ENCODE measurements at places on chromosomes 2 and 18.

DNA sequence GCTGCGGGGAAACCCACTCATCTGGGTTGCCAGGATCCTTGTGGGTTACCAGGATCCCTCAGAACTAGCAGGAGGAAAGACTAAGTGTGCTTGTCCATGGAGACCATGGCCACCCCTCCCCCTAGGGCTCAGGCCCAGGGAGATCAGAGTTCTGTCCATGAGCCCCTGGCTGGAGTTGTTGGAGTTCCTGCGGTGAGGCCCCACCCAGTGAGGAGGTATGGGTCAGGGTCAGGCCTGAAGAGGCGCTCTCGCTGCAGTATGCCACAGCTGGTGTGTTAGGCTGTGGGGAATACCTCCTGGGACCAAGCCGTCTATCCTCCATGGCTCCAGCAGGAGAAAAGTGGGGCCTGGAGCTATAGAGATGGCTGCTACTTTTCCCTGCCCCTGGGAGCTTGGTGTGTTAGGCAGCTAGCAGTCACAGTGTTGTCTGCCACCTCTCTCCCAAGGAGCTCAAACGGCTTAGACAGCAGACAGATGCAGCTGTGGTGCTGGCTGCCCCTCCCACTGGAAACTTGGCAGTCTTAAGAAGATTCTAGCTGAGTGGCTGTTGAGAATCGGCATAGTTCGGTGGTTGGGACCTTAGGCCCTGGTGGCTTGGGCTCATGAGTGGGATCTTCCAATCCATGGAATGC lies 240.3 kb upstream of the CELF4 start:
- no peak for DNase-seq

DNA sequence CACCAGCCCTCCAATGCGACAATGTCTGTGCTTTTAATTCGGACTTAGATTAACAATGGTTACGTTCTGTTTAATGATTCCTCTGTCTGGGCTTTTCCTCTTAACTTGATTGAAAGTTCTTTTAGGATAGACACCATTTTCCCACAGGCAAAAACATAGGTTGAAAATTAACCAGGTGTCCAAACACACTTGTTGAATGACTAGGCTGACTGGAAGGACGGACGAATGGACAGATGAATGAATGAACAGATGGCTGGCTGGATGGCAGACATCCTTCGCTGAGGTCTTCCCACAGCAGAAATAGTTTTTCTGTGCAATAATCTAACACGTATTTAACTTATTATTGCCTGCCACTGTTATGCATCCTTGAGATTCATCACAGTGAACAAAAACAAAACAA lies 298.8 kb downstream of the SRBD1 start:
- DNase-seq, result no peak

- no peak for DNase-seq
Measured at GRCh38 chr2:222776792-222777191, 84.0 kb upstream of the ACSL3 start.

- peak; percentile 58 for DNase-seq
Measured at GRCh38 chr2:202588647-202589581, 45.9 kb upstream of the FAM117B start.

DNA sequence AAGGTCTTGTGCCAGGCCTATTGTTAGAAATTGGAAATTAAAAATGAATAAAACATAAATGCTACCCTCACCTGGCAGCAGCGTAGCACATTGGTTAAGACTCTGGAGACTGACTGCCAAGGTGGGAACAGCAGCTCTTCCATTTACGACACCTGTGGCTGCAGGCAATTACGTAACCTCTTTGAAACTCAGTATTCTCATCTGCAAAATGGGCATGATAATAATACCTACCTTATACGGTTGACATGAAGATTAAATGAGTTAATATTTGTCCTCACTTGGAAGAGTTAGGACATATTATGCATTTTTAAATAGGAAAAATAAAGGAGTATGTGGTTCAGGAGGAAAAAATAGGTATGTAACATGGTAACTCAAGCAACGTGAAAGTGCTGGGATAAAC lies 279.3 kb upstream of the NCKAP5 start:
- no peak for DNase-seq

GRCh38 chr2:30688956-30689401 lies 118.3 kb downstream of the CAPN13 start:
- DNase-seq, result no peak

DNA sequence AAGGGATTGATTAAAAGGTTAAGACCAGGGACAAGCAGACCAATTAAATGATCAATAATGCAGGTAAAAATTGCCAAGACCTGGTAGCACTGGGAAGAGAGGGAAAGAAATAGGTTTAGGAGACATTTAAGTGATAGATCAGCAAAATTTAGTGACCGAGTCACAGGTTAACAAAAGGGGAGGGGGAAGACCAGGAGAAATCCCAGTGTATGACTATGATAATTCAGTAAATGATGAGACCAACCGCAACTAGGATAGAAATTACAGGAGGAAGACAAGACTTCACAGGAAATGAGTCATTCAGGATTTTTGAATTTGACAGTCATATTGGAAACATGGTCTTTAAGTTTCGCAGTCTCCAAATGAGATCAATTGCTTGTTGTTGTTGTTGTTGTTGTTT lies 62.9 kb downstream of the COBLL1 start:
- DNase-seq, result no peak

GRCh38 chr18:905948-906415 lies 1.3 kb downstream of the ADCYAP1 start:
- no peak for DNase-seq

- DNase-seq, result no peak
Measured at GRCh38 chr2:86672027-86672545, 48.0 kb upstream of the RMND5A start.

- no peak for DNase-seq
Measured at GRCh38 chr2:26345283-26345544, 729 bp upstream of the SELENOI start.

GRCh38 chr2:46885376-46885775 lies 30.2 kb downstream of the MCFD2 start:
- DNase-seq, result no peak

- DNase-seq, result no peak
Measured at GRCh38 chr18:3840766-3841165, 390.8 kb downstream of the TGIF1 start.

- DNase-seq, result no peak
Measured at GRCh38 chr18:297936-298335, 30.1 kb upstream of the THOC1 start.

DNA sequence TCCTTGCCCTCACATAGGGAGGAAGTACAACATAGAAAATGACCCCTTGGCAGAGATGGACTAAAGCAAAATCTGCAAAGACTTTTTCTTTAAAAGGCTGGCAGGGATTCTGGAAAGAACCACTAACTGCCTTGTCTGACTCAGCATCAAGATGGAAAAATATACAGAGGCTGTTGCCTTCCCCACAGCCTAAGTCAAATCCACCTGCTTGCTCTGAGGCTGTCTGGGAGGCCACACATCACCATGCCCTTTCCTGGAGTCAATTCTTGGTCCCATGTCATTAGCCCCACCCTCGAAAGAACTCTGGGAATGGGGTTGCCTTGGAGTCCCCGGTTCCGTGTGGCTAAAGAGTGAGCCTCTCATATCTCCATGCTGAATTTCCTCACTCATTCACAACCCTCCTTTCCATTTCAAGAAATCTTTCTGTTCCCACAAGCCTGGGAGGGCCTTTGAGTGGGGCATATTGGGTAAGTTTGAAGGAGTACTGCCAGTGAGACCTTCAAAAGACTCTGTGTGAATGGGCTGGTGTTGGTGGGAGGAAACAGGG lies 39.4 kb downstream of the BMP10 start:
- no peak for DNase-seq

DNA sequence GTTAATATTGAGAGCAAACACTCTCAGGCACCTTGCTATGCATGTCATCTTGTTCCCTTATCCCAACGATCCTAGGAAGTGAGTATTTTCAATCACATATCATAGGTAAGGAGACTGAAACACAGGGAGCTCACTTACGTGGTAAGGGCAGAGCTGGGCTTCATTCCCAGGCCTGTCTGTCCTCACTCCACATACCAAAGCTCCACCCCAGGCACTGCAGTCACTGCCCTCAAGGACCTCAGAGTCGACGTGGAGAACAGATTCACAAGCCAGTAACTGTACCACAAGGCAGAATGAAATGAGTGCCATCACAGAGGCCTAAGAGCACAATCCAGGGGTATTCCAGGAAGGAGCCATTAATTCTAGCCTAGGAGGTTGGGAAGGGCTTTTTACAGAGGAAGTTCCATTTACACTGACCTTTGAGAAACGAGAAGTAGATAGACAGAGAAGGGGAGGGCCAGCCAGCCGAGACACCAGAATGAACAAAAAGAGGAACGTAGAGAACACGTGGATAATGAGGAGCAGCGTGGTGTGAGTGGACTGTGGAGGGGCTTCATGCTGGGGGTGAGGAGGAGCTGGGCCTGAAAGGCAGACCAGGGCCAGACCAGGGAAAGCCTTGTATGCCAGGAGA lies 48.6 kb downstream of the KIAA2012 start:
- no peak for DNase-seq

- no peak for DNase-seq
Measured at GRCh38 chr2:217262911-217263310, 403.0 kb upstream of the TNP1 start.

DNA sequence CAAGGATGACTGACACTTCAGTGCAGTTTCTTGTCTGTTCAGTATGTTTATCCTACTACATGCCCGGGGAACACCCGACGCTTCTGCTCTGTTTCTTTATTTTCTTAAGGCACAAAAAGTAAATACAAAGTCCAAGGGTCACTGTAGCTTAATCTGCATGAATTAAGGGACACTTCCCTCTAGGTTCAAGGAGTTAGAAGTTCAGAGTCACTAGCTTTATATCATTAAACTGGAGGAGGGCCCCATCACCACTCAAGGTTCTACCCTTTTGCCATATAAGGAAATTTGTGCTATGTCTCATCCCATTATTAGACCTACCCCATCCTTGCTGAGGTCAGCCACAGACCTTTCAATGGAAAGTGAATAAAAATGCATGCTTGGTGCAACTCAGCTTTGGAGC lies 27.6 kb upstream of the RMDN2 start:
- DNase-seq, result no peak

GRCh38 chr2:232707076-232707475 lies 9.9 kb downstream of the GIGYF2 start:
- no peak for DNase-seq

GRCh38 chr2:136133176-136133575 lies 15.2 kb upstream of the CXCR4 start:
- no peak for DNase-seq

DNA sequence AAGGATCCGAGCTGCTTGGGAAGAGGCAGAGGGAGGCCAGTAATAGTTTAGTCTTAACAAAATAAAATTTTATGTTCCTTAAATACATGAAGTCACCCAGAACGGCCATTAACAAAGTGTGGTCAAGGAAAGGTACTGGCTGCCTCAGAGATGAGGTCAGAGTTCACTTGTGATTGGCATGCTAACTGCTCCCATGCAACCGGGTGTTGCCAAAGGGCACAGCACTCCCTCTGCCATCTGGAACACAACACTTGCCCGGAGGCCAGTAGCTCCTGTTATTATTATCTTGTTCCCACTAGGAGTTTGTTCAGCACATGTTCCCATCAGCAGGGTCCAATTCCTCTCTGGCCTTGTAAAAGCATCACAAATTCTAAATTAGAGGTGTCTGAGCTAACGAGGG lies 207.0 kb downstream of the CYP26B1 start:
- DNase-seq, result no peak

DNA sequence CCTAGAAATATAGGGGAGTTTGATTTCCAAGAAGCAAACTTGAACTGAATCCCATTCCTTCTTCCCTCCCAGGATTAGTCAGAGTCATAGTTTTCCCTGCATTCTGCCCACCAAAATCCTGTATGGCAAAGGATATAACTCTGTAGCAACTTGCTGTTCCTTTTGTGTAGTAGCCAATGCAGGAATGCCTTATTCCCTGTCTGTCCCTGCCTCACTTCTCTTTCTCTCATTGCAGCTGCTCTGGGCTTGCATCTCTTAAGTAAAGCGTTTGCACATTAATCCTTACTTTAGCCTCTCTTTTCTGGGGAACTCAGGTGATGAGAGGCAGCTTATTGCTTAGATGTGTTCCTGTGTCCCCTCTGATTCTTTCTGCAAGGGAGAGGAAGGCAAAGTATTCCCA lies 333.1 kb upstream of the VWC2L start:
- DNase-seq, result no peak

- no peak for DNase-seq
Measured at GRCh38 chr2:64972876-64973275, 16.3 kb upstream of the SLC1A4 start.

- peak; percentile 48 for DNase-seq
Measured at GRCh38 chr2:43605079-43605655, 9.3 kb upstream of the THADA start.

GRCh38 chr18:73189718-73190117 lies 321.9 kb upstream of the NETO1 start:
- no peak for DNase-seq

DNA sequence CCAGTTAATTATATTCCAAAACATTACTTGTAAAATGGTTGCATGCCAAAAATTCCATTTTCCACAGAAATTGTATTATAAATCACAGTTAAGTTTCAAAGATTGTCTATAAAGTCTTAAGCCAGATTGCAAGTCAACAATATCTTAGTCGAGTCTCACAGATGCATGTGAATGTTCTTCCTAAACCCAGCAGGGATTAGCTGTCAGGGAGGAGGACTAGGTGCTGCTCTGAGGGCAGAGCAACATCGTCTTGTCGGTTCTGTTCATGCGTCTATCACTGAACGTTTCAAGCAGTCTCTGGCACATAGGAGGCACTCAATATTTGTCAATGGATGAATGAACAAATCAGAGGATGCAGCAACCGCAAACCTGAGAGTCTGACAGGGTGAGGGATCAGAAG lies 27.0 kb downstream of the EPB41L3 start:
- DNase-seq, result no peak

GRCh38 chr18:28409811-28410210 lies 232.9 kb upstream of the CDH2 start:
- no peak for DNase-seq

DNA sequence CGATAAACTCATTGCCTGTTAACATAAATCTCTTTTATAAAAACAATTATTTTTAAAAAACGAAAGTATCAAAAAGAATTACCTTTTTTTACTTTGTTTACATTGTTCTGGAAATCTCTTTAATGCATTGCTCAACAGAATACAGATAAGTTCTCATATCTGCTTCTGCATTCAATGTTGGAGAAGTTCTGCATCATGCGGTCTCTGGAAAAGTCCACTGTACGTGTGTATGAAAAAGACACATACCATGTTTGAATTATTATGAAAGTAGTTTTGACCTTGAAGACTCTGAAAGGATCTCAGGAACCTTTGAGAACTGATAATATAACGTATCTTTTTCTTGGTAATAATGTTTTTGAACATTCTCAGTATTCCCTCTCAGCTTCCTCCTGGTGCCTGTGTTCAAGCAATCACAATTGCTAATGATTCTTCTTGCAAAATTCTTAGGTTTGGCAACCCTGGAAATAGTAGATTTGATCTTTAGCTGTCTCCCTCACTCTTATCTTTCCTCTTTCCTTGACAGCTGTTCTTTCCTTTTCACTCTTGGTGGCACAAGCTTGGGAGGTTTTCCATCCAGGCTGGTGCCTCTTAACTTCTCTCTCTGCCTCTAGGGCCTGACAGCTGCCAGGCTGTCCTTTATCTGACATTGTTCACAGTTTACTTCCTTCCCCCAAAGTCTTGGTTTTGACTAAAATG lies 12.4 kb upstream of the IL1R1 start:
- DNase-seq, result no peak

Data from fibroblast of the conjunctiva (primary cell).